ENCODE measurements at places on chromosomes 3 and 15.

DNA sequence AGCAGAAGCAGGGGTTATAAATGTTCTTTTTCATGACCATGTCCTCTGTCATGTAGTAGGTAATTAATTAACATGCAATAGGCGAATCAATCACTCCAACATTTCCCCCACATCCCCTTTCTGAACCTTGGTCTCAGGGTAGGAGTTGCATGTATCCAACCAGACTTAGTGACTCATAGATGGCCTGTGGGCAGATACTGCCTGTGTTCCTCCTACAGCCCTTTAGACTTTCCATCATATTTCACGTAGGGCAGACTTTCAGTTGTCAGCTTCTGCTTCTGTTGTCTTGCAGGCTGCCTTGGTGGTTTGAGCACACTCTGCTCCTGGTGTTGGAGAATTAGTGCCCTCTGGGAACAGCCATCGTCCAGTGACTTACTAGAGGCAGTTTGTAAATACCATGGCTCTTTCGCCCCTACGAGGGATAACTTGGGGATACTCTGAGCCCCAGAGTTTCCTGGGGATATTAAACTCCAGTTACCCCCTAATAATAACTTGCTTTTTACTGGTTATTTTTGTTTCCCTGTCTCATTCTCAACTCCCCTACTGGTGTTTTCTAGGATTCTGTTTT, 244.4 kb downstream of the EDEM1 start:
- DNase-seq: no peak

DNA sequence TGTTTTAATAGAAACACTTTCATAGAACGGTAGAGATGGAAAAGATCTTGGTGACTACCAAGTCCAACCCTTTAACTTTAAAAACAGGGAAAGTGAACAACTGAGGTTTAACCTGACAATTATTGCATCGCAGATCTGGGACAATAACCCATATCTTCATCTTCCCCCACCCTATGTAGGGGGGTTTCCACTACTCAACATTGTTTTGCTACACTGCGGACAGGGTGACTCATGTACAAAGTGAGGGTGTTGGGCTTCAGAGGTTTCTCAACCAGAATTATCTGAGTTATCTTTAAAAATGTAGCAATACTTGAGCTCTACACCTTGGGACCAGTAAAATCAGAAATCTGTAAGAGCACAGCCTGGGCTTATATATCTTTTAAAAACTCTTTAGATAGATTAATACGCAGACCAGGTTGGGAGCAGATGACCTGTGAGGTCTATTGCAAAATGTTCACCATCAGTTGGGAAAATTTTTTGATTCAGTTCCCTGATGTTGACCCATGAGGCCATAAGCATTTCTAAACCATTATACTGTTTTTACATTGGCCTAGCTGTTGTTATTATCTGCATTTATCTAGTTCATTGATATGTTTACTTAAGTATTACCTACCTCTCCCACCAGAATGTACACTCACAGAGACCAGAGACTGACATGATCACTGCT, 103.6 kb upstream of the ICE2 start:
- peak; percentile 37 for DNase-seq

DNA sequence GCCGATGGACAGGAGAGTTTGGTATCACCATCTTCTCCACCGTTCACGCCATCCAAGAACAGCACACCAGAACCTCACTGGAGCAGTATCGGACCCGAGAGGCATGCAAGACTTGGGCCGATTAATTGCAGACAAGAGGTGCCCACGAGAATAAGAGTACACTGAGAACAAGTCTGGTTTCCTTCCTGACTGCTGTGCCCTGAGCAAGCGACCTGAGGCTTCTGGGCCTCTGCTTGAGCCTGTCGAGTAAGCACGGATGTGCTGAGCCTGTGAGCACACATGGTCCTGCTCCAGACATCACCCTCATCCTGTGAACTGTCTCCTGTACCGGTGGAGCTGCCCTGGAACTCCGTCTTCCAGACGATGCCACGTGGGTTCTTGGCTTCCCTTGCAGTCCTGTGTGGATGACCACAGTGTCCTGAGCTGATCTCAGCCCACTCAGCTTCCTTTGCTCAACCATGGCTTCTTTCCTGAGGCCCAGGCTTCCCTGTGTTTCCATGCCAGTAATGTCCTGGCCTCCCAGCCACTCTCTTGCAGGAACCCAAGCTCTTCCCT, 34.3 kb upstream of the SNRPA1 start:
- no peak for DNase-seq

DNA sequence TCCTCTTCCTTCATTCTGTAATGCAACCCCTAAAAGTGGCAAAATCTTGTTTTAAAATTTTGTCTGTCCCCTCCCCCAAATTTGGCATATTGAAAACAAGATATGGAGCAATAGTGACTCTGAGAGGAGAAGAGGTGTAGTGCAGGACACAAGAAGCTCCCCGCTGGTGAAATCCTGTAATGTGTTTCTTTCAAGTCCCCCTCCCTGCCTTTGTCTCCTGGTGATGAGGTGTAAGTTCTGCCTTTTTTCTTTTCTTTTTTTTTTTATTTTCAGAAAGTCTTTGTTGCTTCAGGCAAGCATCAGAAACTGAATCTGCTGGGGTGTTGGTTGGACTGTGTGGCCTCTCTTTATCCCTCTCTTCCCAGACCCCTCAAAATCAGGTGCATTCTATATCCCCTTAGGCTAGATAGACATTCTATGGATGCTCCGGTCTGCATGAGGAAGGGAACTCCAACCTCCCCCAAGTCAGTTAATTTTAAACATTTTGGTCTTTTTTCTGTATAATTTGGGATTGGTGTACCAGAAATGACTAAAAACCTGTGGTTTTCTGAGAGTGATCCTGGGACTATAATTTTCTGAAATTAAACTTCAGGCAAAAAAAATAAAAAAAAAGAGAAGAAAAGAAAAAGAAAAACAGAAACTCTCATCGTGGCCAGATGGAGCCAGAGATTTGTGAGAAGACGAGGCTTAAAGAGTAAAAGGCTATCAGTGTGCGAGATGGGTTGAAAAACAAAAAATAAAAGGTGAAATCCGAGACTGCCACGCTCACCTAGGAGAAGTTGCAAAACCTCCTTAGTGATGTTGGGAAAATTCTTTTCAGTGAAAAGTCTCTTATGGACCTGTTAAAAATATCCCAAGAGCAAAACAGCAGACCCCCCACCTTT, 21.4 kb downstream of the ACKR2 start:
- no peak for DNase-seq

GRCh38 chr3:188370081-188370830, 216.3 kb downstream of the LPP start:
- no peak for DNase-seq

DNA sequence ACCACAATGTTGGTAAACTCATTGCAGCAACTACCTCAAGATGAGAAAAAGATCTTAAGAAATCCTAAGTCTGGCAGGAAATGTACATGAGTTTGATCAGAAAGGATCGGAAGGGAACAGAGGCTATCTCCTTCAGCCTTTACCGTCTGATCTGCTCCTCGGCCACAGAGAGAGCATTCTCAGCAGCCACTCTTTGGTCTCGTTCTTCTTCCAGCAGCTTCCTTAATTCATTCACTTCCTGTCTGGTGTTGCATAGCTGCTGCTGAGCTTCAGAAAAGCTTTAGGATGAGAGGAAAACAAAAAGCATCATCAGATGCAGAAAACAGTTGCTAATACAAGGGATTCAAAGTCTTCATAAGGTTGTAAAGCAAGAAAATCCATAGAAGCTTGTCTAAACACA, 6.6 kb upstream of the HCLS1 start:
- DNase-seq: no peak

GRCh38 chr3:182138393-182138792, 426.7 kb downstream of the SOX2 start:
- DNase-seq: no peak

DNA sequence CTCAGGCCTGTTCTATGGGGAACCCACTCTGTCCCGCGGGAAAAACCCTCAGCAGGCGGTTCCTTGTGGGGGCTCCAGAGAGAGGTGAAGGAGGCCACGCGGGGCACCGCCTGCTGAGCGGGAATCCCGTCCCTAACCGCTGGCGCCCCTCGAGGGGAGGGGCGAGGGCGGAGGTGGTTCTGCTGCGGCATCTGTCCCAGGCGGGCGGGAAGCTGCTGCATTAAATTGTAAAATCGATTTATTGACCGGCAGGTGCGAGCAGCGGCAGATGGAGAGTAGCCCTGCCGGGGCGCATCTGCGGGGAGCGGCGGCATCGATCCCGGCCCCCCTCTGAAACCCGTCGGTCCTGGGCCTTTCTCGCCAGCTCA, 3.7 kb upstream of the DLL4 start:
- no peak for DNase-seq

Measured in activated T-helper 2 cell treated with anti-CD3 and anti-CD28 coated beads, Interferon-gamma antibody, Interleukin-2, Interleukin-4, amounts not matched to agents 10 μg/mL and 5 μg/mL and 100 μg/mL, durations not matched to agents 14 hours and 24 hours and 36 hours (primary cell).